SK-N-MC (cell line): ENCODE measurements at places on chromosomes 6 and 20.

DNA sequence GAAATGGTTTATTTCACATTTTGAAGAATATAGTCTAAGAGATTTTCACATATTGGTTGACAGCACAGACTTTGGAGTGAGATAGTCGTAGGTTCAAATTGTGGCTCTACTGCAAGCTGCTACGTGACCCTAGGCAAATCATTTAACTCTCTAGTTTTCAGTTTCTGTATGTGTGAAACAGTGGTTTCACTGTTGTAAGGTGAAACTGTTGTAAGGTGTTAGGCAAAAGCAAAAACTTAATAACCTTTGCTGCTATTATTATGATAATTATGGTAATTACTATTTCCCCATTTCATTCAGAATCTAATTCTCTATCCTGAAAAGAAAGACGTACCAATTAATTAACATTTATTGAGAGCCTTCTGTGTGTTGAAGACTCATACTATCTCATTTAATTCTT, 144.2 kb downstream of the REV3L start:
- DNase-seq: no peak

DNA sequence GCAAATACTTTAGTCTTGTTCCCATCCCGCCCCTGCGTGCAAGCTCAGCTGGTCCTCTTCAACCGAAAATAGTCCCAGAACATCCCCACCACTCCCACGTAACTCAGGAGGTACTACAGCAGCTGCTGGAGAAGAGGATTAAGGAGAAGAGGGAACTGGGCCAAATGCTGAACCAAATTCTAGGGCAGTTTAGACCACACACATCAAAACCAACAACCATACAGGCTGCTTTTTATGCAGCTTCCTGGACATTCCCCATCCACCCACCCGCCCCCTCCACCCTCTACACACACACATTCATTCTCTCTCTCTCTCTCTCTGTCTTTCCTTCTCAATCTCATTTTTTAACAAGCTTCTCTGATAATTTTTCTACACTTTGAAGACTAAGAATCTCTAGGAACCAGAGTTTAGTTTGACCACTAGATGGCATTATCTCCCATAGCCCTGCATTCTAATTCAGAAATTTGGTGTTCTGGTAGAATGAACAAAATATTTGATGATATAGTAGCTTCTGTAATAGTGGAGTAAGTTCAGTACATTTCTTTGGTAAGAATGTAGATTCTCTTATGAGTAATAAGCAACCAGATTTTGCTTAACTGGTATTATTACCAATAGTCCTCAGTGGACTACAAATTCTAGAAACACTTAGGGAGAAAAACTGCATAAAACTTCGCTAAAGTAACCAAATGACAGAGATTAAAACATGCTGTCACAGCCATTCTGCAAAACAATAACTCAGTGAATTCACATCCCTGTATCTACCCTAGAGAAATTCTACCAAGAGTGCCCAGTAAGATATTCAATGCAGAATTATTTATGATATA, 52.1 kb upstream of the BEND6 start:
- peak; percentile 20 for DNase-seq

DNA sequence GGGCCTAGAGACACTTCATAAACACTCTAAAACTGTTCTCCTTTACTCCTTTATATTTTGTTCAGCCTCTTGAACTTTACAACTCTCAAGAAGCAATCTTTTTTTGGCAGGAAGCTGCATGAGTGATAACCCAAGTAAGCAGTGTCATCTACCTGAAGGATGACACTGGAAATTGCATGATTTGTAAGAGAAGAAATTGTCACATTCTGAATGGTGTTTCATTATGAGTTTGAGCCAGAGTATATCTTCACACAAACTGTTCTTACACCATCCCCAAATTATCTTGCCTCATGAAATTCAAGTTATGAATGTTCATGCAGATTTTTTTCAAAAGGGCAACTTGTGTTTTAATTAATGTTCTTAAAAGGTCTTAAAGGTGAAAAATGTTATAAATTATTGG, 799.3 kb downstream of the TBC1D32 start:
- DNase-seq: no peak

DNA sequence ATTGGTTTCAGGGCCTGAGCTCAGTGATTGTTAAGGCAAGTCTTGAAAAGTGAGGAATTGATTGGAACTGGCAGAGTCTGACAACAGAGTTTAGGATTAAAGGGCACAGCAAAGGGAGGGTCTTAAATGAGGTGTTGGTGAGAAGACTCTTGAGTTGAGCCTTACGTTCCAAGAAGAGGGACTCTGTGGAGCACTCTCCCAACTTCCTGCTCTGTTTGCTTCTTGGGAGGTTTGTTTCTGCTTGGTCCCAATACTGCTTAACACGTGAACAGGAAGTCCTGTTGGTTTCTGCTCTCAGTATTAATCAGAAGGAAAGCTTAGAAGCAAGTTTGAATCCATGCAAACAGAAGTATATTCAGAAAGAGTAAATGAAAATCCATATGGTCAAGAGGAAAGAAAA, 15.6 kb upstream of the SYNDIG1 start:
- DNase-seq: no peak

DNA sequence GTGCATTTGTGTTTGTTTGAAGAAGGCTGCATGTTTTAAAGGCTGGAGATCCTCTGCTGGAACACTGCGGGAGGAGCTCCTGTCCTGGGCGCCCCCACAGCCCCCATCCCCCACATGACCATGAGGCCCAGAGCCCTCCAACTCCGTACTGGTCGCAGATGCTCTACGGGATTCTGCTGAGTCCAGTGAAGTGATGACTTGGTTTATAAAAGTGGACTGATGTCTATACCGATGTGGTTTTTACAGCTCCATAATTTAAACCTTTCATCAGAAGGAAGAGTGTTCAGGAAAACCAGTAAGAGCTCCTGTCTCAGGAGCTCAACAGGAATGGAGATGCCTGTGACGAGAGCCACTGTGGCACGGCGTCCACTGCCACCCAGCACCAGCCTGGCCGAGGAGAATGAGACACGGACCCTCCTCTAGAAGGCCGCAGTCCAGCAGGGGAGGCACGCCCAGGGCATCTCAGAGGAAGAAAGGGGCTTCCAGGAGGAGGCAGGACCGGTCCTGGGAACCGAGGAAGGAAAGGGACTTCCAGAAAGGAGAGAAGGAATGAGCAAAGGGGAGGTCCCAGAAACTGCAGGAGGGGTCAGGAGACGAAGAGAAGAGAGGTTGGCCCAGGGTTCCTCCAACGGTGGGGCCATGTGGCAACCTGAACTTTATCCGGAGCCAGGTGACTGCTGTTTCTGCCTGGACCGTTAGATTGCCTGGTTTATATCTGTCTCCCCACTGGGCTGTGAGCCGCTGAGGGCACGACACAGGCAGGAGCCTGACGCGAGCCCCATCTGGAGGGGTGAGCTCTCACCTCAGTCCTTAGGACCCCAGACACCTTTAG, 26.9 kb downstream of the BFSP1 start:
- no peak for DNase-seq

GRCh38 chr20:43903953-43904826, 10.5 kb upstream of the TOX2 start:
- DNase-seq: no peak
